Renal cortical epithelial cell (primary cell): ENCODE measurements at places on chromosomes 1 and 21.

DNA sequence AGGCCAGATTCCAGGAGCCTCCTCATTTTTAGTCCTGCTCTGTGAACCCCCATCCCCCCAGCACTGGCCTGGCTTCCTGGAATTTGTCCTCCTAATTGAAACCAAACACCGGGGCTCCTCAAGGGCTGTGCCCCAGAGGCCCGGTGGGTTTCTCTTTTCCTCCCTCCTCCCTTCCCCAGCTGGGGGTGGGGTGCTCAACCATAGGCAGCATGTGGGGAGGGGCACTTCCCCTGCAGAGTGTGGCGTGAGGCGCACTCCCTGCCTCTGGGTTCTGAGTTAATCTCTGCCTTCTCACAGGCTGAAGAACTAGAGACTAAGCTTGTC lies 67.5 kb upstream of the ACOT11 start:
- no peak for DNase-seq

DNA sequence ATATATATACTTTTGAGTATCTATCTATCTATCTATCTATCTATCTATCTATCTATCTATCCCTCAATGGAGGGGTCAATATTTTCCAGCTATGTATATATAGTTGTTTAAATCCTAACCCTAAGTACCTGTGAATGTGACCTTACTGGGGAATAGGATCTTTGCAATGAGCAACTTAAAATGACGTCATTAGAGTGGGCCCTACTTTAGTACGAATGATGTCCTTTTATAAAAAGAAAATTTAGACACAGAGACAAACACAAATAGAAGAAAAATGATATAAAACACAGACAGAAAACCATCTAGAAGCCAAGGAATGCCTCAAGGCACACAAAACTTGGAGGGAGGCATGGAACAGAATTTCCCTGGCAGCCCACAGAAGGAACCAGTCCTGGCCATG lies 2283.7 kb downstream of the NCAM2 start:
- no peak for DNase-seq

GRCh38 chr21:16570856-16571255 lies 841.1 kb downstream of the USP25 start:
- no peak for DNase-seq

DNA sequence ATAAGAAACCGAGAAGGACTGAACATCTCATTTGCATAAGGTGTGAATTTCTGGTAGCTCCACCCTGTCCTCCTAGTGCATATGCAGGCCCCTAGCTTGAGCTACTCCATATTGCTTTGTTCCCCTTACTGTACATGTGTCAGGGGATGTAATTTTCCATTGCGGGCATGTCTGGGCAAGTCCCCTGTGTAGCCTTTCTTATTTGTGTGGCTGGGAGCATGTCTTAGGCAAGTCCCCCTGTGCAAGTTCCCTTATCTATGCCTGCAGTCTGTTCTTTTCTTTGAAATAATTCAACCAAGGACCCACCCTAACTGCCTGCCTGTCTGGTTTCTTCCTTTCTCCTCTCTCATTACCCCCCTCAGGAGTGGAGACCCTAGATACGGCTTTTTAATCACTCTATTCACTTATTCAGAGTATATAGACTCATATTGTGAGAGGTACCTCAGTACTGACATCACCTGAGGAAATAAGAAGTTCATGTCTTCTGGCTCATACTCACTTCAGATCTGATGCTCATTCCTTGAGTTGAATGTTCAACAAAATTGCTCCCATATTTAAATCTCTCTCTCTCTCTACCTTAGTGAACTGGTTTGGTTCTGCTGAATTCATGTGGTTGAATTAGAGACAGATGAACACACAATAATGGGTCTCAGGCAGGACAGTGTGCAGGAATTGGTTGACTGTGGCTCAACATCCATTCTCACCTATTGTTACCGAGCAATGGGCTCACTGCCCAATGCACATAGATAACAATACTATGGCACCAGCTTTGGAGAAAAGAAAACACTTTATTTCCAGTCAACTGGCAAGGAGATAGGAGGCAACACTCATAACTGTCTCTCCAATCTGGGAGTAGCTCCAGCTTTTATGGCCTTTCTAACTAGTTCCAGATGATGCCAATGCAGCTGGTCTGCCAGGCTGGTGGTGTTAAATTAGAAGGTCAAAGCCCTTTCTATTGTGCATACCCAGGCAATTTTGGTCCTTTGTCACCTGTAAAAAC lies 27.9 kb upstream of the NPL start:
- no peak for DNase-seq

GRCh38 chr1:201404055-201404454 lies 4.9 kb upstream of the LAD1 start:
- no peak for DNase-seq

DNA sequence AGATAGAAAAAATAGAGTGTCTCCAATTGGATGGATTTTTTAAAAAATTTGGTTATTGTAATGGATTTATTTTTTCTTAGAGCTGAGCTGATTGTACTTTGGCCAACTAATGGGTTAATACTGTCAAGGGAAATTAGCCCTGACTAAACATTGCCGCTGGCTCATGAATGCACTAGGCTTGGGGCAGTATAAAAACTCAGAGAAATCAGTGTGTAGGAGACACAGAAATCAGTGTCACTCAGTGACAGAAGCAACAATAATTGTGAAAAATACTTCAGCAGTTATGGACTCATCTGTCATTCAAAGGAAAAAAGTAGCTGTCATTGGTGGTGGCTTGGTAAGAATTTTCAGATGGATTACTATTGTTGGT lies at the start of gene KMO:
Gene KMO, plus strand, starts transcription at position 217 of the 370 bp plus-strand sequence. Its CDS starts 67 bp downstream, at position 284.
- DNase-seq: peak; percentile 61

GRCh38 chr1:14494911-14495310 lies 103.6 kb upstream of the KAZN start:
- peak; percentile 55 for DNase-seq

DNA sequence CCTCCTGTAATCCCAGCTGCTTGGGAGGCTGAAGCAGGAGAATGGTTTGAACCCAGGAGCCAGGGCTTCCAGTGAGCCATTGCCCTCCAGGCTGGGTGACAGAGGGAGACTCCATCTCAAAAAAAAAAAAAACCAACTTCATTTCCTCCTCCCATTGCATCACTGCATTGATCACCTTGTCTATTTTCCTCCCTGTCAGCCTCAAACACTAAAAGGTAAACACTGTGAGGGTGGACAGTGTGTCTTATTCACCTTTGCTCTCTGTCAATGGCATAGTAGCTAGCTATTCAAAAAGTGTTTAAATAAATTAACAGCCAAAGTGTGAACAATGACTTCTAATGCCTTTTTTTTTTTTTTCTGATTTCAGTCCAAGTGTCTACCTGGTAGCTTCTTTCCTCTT lies 13.4 kb upstream of the DESI2 start:
- DNase-seq: no peak

DNA sequence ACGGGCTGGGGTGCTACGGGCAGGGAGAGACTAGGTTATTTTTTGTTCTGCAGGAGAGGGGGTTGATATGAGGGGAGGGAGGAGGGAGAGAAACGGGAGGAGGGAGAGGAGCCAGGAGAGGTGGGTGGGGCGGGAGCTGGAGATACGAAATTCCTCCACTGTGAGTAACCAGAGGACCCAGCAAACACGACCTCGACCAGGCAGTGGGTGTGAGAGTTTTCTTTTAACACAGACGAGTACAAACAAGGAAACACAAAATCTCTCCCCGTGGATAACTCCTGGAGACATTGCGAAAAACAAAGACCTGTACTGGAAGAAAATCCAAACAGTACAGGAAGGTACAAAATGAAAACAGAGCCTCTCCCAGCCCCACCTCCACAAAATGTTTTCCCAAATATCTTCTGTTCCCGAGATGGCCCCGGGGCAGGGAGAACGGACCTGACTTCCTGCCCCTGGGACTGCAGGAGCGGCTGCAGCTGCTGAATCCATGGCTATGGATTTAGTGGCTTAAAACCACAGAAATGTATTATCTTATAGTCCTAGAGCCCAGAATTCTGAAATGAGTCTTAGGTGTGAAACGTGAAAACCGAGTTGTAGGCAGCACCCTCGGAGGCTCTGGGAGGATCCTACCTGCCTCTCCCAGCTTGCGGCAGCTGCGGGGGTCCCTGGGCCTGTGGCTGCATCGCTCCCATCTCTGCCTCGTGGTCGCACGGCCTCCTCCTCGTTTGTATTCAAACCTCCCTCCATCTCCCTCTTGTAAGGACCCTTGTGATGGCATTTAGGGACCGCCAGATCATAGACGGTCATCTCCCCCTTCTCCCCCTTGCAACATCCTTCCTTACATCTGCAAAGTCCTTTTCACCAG lies 82.2 kb downstream of the RIPK4 start:
- peak; percentile 86 for DNase-seq

DNA sequence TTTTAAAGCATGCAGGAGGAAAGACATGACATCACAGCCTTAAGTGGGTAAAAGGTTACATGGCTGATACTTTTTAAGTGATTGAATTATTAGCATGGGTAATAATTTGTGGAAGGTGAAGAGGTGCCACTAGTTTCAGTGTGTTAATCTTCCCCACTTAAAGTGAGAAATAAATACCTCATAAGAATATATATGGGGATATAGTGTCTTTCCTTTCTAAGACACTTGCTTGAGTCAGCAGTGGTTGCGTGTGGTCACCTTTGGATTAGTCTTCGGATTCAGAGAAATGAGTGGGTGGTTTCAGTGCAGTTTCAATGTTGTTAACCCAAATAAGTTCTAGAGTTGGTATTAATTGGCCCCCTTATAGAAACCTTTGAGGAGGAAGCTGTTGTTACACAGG lies 94.1 kb downstream of the ADGRL2 start:
- peak; percentile 53 for DNase-seq

DNA sequence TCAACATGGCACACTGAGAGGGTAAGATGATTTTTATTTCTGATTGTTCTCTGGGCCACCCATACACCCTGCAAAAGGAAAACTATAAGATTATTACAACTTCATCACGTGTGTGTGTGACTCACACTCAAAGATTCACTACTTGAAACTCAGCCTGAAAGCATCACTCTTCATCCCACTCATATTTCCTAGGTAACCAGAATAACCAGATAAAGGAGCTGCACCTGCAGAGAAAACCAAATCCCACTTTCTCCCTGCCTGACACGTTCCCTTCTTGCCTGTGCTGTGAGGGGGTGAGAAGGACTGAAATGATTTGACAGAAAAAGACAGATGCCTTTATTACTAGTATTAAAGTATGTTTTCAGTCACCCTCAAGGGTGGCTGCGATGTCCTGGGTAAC lies 131.6 kb downstream of the TGFBR3 start:
- DNase-seq: no peak

- peak; percentile 57 for DNase-seq
Observed at GRCh38 chr1:6743189-6744101, 41.8 kb upstream of the CAMTA1 start.

- DNase-seq: no peak
Observed at GRCh38 chr1:37393173-37394120, 80.9 kb upstream of the ZC3H12A start.

DNA sequence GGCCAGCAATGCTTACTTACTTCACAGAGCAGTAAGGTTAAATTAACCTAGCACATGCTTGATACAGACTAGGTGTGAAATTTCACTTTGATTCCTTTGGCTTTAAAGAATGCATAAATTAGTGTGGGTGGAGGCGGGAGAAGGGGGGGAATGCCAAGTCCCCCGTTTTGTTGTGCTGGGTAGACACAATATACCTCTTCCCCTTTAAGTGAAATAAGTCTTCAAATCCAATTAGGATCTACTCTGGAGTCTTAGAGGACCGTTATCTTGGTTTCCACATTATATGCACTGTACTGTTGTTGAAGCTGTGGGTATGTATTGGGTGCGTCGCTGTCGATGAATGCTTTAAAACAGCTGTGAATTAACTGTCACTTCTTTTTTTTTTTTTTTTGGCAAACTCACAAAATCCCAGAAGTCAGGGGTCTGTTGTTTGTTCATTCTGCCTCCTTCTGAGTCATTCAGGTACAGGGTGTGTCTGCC lies 1.6 kb upstream of the S1PR1 start:
- peak; percentile 41 for DNase-seq

- DNase-seq: no peak
Observed at GRCh38 chr1:204598319-204598969, 82.2 kb downstream of the MDM4 start.

DNA sequence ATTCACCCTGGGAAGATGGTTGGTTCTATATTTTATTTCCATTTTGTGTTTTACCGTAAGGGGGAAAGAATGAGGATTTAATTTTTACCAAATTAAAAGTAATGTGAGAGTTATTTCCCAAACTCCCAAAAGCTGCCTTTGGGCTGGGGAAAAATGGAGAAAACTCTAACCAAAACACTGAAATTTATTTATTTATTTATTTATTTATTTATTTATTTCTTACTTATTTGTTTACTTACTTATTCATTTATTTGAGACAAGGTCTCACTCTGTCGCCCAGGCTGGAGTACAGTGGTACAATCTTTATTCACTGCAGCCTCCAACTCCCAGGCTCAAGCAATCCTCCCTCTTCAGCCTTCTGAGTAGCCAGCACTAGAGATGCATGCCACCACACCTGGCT lies 38.0 kb upstream of the ZBTB18 start:
- DNase-seq: no peak

DNA sequence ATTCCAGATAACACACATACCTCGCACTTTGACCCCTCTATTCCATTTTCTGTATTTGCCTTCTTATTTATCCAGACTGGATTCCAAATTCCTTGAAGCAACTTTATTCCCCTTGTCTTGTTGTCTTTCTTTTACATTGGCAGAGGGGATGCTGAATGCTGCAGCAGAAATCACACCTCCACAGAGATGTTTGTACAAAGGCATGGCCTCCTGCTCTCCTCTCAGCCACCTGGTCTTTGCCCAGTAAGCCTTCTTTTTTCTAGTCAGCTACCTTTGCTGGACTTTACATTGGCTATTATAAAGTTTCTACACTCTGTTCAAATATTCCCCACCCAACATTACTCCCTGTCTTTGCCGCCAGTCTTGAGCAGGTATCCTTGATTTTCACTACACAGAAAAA lies 75.1 kb downstream of the LAMC1 start:
- no peak for DNase-seq

- no peak for DNase-seq
Observed at GRCh38 chr1:113109908-113110554, 37.0 kb downstream of the LRIG2 start.

DNA sequence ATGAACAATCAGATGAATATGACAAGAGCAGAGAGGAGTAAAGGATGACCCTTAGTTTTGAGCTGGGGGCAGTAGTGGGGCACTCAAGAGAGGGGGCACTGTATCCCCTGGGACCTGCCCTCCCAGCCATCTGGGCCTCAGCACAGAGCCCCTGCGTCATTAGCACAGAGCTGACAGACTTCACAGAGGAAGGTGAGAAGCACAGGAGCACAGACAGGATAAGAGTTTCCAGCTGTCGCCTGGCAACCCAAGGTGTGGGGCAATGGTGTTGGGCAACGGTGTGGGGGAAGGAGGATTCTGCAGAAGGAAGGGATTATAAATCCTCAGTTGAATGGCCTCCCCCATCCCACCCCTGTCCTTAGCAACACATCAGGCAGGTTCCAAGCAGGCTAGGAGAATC lies 30.2 kb downstream of the RAB3B start:
- peak; percentile 58 for DNase-seq

GRCh38 chr21:37257967-37258877 lies 8.9 kb downstream of the VPS26C start:
- DNase-seq: peak; percentile 69

- peak; percentile 39 for DNase-seq
Observed at GRCh38 chr1:206579747-206580437, 32.4 kb downstream of the EIF2D start.

- peak; percentile 87 for DNase-seq
Observed at GRCh38 chr1:74790453-74790852, 57.5 kb downstream of the TYW3 start.
